ENCODE measurements at places on chromosomes 5 and 9. TPM values are rescaled to one million over a fixed set of nuclear protein-coding genes. Genes with fewer than 3 reads are reported as not detected.
A peak's percentile ranks its signal among the peaks of the same experiment; 100 is the strongest.

The RNF224 gene
- not detected for polyA plus RNA-seq

The CNTNAP3 gene
- not detected for polyA plus RNA-seq

GRCh38 chr9:86515221-86515620 lies 161.0 kb upstream of the TUT7 start:
- no peak for DNase-seq

DNA sequence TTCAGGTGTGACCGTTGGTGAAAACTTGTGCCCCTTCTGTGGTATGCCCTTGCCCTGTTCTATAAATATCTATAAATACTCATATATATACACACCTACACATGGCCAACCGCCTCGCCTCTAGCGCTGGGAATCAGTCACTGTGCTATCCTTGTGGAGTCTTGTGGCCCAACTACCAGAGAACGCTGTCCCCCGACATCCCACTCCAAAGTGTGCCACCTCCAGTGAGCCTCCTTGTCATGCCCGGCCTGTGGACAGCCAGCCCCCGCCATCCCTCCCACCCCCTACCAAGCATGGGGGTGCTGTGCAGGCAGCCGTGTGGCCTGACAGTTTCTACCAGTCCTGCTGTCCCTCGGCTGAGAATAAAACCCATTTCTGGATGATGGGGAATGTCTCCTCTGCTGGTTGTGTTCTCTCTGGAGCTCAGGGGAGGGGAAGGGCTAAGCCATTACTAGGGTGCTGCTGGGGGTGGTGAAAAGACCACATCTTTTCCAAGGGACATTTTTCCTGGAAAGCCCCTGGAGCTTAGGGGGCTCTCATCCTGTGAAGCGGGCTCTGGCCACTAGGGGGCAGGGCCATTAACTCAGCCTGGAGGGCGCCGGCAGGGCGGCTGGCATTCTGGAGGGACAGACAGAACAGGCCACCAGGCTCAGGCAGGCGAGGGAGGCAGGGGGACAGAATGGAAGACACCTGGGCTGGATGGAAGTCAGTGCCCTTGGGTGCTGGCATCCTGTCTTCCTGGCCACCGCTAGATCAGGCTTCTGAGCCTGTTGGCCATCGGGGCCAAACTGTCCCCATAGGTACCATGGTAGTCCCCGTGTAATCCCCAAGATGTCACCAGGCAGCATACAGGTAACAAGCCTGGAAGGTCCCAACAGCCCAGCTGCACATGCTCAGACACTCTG lies 20.7 kb downstream of the GOLGA2 start:
- DNase-seq: peak; percentile 49

- no peak for DNase-seq
Observed at GRCh38 chr9:19288081-19288480, 57.6 kb downstream of the DENND4C start.

The SLC34A3 gene
- polyA plus RNA-seq: not detected

The PDCD1LG2 gene
- polyA plus RNA-seq: 0.10 TPM

DNA sequence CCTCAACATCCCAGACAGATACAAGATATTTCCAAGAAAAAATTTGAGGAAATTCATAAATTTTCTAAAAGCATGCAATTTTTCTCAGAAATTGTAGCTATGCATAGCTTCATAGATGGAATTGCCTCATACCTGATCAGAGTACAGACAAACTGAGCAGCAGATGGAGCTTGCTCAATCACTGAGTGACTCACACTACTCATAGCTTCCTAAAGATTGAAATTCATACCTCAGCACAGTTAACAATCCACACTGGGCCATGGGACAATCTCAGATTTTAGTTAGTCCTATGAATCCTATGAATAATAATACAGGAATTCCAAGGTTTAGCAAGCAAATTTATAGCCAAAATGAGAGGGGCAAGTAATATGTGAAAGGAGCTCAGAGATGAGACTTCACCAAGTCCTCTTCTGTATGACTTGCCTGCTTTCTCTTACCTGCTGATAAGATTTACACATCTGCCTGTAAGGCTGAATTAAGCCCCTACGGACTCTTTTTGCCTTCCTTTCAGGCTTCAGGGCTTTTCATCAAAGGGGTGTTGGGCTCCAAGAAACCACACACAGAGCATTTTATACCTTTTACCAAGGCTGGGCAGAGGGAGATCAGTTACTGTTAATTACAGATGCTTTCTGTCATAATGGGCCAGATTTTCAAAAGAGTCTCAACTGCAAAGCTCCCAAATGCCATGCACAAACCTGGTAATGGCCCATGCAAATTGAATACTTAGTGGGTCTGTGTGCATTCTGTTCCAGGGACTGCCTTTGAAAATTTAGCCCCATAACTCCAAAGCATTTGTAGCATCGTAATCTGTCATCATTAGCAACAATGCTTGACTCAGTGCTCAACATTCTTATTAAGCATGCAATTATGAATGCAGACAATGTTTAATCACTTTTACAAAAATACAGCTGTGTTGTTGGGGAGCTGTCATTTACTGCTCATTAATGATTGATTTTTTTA lies 439.3 kb downstream of the DTWD2 start:
- no peak for DNase-seq

DNA sequence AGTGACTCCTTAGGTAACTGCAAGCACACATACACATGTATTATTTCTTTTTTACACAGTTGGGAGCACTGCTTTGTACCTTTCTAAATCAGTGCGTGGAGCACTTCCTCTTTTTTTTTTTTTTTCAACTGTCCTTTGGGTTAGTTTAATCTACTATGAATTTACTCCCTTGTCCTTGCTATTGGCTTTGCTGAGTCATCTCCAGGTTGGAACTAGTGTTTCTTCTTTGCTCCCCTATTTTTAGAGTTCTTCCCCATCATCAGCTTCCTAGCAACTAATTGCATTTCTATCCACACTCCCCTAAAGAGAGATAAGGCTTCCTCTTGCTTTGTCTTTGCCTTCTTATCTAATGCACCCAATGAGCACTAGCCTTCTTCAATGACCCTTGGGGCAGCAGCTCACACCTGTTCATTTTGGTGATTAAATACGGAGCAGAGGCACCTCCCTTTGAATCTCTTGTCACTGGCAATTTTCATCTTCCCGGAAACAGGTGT lies 24.3 kb downstream of the S100Z start:
- no peak for DNase-seq

The FAM169A gene
- polyA plus RNA-seq: 2.2 TPM

DNA sequence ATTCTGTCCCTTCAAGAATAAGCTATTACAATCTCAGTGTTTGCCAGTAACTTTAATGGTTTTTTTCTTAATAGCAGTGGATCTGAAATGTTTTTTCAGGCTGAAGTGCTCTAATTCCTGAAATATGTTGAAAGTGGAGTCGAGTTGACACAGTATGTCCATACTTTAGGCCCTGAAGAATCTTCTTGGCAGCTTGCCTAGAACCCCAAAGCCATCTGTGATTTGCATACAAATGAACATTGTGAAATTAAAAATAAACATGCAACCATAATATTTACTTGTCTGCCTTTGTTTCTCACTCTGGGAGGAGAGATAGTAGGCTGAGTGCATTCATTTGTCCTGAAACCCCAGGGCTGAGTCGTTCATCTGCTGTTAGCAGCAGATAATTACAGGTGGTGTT lies 152.7 kb downstream of the ADCY2 start:
- no peak for DNase-seq

DNA sequence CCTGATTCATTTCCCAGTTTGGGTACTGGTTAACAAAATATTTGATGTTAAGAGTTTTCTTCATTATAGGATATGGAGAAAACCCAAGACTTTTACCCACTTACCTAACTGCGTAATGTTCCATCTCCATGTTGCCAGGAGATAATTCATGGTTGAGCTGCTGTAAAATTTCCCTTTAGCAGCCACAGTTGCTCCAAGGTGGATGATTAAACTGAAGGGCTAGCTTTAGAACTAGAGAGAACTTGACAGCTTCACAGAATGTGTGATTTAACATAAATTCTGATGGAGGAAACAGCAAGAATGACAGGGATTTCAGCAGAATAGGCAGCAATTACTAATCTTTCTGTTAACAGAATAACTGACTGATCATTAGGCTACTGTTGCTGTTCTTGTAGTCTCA lies 236.1 kb downstream of the MEF2C start:
- DNase-seq: no peak

The ALDH1A1 gene
- polyA plus RNA-seq: not detected

DNA sequence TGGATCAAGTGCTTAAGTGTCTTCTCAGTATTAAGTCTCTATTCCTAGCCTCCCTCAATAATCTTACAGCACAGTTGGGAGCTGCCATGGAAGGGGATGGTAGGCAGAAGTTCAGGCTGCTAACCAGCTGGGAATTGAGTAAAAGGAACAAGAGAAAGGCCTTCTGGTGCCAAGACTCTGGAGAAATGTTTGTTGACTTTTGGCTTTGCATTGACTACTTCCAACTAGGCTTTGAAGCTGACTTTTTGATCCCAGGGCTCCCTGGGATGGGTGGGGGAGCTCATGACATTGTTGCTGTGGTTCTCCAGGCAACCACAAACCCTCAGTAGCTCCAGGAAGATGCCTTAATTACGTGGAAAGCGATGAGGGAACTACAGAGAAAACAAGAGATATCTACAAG lies 85.2 kb upstream of the HTR4 start:
- no peak for DNase-seq

GRCh38 chr5:76303921-76304320 lies 99.2 kb upstream of the IQGAP2 start:
- DNase-seq: peak; percentile 24

GRCh38 chr9:28059192-28059591 lies 485.9 kb upstream of the C9orf72 start:
- DNase-seq: no peak

DNA sequence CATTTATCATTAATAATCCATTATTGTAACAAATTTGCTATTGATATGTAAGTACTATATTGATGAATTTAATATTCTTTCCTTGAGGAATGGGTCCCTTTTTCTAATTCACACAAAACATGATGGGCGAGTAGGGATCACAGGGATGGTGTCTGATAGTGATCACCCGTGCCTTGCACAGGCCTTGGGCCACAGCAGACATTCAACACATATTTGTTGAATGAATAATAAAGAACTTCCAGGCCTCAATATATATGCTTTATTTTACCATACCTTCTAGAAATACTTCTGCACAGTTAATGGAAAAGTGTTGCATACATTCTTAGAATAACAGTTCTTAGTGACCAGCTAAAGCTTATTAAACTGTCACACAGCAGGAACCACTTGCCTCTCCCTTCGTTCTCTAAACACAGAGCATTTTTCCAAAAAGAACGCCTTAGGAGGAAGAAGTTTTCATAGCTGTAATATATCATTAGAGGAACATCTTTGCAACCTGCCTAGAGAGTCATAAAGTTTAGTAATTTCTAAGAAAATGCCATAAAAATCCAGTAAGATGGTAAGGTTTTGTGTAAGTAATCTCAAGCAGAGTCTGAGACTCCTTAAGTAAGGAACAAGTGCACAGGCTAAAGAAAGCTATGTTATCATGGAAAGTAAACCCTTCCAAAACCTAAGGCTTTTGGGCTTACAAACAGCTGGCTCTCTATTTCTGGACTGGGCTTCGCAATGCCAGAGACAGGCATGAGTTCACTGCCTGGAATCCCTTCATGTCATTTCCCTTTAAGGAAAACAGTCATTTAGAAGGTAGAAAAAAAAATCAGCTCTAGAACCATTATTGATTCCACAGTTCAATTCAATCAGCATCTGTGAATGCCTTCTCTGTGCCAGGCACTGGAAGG lies 17.7 kb downstream of the TTLL11 start:
- DNase-seq: no peak

The DNAJB5 gene
- 1.7 TPM for polyA plus RNA-seq

The PCA3 gene
- polyA plus RNA-seq: not detected

The SLC25A2 gene
- not detected for polyA plus RNA-seq

DNA sequence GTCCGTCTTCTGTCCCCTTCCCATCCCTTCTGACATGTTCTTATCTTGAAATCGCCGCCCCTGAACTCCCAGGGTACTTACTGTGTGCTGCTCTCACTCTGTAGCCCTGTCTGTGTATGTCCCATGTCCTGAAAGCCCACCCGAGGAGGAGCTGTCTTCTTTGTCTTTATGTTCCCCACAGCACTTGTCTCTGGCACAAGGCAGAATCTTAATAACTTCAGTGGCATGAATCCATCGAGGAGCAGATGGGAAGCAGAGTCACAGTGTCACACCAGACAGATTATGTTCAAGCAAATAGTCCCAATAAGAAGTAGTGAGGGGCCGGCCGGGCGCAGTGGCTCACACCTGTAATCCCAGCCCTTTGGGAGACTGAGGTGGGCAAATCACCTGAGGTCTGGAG lies 29.7 kb upstream of the LTC4S start:
- DNase-seq: no peak

DNA sequence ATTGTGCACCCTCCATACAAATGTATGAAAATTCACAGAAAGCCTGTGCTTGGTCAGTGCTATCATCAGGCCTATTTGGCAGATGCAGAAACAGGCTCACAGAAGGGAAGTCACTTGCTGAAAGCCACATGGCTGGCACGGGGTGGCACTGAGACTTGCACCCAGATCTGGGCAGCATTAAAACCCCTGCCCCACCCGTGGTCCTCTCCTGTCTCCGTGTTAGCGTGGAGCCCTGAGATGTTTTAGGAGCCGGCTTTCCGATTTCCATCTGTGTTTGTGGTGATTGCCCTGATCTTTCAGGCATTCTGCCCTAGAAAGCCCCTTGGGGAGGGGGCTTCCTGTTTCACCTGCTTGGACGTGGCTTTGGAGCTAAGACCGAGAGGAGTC lies 102.2 kb upstream of the IER5L start:
- no peak for DNase-seq

The HRCT1 gene
- not detected for polyA plus RNA-seq

The OGN gene
- not detected for polyA plus RNA-seq

DNA sequence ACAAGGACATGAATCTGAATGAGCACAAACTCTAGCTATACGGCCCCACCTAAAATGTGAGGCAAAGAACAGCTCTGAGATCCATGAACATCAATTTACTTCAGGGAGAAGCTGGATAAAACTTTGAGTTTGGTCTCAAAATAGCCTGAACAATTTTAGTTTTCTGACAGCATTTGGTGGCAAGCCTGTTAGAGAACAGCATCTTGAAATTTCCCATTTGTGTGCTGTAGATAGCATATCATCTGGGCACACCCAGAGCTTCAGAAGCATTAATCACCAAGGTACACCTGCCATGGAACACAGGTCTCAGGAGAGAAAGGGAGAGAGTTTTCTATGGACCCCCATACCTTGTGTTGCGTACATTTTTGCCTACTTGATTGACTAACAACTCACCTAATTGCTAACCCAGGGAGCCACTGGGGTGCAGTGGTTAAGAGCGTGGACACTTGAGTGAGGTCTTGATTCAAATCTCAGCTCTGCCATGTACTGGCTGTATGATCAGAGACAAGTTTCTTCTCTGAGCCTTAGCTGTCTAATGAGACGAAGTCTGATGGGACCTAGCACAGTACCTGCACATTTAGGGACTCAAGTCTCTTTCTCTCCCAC lies 264.9 kb downstream of the PIK3R1 start:
- no peak for DNase-seq

GRCh38 chr5:156148301-156148700 lies 178.7 kb upstream of the SGCD start:
- DNase-seq: no peak

DNA sequence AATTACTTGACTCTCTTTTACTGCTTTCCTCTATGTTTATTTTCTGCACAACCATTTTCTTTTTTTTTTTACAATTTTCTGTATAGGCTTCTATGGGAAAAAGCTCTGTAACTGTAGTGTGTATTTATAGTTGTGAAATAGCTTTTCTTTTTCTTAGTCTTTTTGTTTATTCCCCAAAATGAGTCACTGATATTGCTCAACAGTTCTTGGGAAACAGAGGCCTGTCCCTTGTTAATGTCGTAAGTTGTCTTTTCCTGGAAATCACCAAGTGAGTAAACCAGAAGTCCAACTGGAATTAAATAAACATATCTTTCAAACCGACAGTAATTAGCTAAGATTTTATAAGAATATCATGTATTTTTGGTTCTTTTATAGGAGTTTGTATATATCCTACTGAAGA lies 325.1 kb upstream of the PRR16 start:
- DNase-seq: no peak

GRCh38 chr5:17221843-17222636 lies 4.6 kb downstream of the BASP1 start:
- DNase-seq: no peak

The INSL4 gene
- polyA plus RNA-seq: not detected

Measured in immature natural killer cell (primary cell).